Endothelial cell of umbilical vein (primary cell): ENCODE measurements at places on chromosomes 5 and 9. TPM values are rescaled to one million over a fixed set of nuclear protein-coding genes. Genes with fewer than 3 reads are reported as not detected.

Gene IER5L
- polyA plus RNA-seq = 5.3 and 9.2 TPM in 2 replicates

Gene ADAMTSL2
- not detected in 2 replicates for polyA plus RNA-seq

Gene DPYSL3
- polyA plus RNA-seq = 80.3 and 81.6 TPM in 2 replicates

Gene PDE8B
- polyA plus RNA-seq = not detected in 2 replicates

DNA sequence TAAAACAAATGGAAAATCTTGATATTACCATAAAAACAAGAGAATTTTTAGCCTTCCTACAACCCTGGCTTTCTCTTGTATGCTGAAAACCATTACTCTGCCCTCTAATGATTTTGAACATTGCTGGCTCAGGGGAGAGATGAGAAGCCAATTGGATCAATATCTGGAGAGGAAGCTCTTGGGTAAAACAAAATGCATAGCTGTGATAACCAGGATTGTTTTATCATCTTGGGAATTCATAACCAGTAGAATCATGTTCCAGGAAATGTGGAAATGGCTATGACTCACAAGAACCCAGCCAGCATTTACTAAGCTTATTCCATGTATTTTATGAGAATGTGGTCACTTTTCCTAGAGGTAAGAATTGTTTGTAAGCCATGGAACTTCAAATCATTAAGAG, 51.1 kb upstream of the CTNND2 start:
- no peaks in the 10 kb centered on the region for H3K27me3 ChIP-seq
- no peak for DNase-seq
- H3K4me3 ChIP-seq = no peak overlapping the region
- H3K36me3 ChIP-seq = no peaks in the 10 kb centered on the region
- no peaks in the 10 kb centered on the region for H3K4me1 ChIP-seq

DNA sequence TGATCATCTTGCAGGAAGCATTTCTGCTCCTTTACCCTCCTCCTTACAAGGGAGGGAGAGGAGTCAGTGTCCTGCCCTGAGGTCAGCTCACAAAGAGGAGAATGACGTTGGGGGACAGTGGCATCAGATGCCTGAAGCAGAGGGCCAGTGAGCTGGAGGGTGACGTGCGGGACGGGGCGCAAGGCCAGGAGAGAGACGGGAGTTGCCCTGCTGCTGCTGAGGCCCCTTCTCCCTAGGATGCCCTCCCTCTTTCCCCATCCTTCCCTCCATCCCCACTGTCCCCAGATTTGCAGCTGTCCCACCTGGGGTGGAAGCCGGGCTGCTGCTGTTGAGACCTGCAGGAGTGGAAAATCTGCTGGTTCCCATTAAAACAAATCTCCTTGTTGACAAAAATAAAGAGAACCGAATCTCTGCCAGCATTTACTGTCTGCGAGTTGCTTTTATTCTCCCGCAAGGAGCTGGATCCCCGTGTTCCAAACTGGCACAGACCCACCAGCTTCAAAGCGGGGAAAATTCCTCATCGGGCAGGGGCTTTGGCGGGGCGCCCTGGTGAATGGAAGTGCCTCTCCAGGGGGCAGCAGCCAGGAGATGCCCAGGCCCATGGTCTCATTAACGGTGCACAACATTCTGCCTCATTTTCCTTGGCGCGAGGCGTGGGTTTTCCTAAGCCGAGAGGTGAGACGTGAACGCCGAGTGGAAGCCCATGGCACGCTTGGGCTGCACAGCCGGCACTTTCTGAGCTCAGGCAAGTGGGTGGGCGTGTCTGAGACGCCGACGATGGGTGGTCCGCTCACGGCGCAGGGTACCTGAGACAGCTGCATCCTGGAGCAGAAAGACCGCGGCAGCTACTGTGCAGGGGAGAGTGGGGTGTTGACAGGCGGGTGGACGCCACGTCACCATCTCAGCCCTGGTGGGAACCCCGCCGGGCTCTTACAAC, 13.9 kb upstream of the COL5A1 start:
- DNase-seq = no peak
- no peak overlapping the region for H3K4me3 ChIP-seq
- H3K27me3 ChIP-seq = no peaks in the 10 kb centered on the region
- peaks cover 22% of the 10 kb centered on the region for H3K4me1 ChIP-seq
- H3K36me3 ChIP-seq = no peaks in the 10 kb centered on the region

GRCh38 chr9:124392871-124393460, 22.3 kb downstream of the PSMB7 start:
- DNase-seq = peak; percentile 75
- H3K4me1 ChIP-seq = peaks cover 34% of the 10 kb centered on the region
- H3K4me3 ChIP-seq = no peak overlapping the region
- H3K27me3 ChIP-seq = no peaks in the 10 kb centered on the region

DNA sequence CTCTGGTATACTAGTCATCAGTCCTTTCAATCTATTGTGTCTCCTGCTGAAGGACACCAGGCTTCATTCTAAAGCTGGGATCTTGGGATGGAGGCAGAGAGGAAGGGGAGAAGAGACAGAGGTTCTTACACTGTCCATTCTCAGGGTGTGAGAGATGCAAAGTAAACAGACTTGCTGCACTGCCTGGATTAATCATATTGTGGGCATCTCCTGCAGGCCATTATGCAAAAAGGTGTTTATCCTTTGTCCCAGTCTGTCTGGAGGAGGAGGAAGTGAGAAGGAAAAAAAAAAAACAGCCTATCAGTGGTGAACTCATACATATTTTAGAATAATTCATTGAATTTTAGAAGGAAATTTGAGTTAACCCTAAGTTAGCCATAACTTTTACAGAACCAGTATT, 92.9 kb upstream of the TNPO1 start:
- no peak for DNase-seq
- H3K27ac ChIP-seq = no peak overlapping the region
- no peaks in the 10 kb centered on the region for H3K4me1 ChIP-seq
- no peaks in the 10 kb centered on the region for H3K36me3 ChIP-seq
- peaks cover 4% of the 10 kb centered on the region for H3K27me3 ChIP-seq
- no peak overlapping the region for H3K4me3 ChIP-seq

DNA sequence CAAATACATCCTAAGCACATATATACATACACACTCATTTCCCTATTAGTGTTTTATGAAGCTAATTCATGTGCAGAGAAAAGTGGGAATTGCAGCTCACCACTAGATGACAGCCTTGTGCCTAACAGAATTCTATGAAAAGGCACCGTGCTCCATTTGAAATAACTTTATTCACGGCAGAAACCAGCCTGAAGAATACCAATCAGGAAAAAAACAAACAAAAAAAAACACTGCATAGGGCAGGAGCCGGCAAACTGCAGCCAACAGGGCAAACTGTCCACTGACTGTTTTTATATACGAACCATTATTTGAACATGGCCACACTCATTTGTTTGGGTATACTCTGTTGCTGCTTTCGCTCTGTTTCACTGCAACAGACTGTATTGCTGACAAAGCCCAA, 33.6 kb downstream of the ERMP1 start:
- H3K36me3 ChIP-seq = no peaks in the 10 kb centered on the region
- no peak overlapping the region for H3K4me3 ChIP-seq
- peaks cover 2% of the 10 kb centered on the region for H3K4me1 ChIP-seq
- H3K27me3 ChIP-seq = no peaks in the 10 kb centered on the region
- no peak overlapping the region for H3K27ac ChIP-seq

DNA sequence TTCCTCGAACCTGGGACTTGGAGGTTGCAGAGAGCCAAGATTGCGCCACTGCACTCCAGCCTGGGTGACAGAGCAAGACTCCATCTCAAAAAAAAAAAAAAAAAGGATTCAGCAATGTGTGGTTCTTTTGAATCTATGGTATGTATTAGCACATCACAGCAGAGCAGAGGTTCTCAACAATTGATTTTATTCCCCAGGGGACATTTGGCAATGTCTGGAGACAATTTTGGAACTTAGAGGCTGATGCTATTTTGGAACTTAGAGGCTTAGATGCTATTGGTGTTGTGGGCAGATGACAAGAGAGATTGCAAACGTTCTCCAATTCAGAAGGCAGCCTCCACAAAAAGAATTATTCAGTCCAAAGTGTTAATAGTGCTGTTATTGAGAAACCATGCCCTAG, 115.2 kb downstream of the TMC1 start:
- no peak overlapping the region for H3K27ac ChIP-seq
- H3K4me3 ChIP-seq = no peak overlapping the region
- H3K27me3 ChIP-seq = no peaks in the 10 kb centered on the region
- H3K36me3 ChIP-seq = no peaks in the 10 kb centered on the region
- DNase-seq = no peak

- no peak overlapping the region for H3K4me3 ChIP-seq
- H3K27ac ChIP-seq = no peak overlapping the region
- H3K27me3 ChIP-seq = peaks cover 1% of the 10 kb centered on the region
- no peak for DNase-seq
- no peaks in the 10 kb centered on the region for H3K36me3 ChIP-seq
- H3K4me1 ChIP-seq = no peaks in the 10 kb centered on the region
These were observed 34.7 kb downstream of the CAPSL start for GRCh38 chr5:35903631-35904203.

DNA sequence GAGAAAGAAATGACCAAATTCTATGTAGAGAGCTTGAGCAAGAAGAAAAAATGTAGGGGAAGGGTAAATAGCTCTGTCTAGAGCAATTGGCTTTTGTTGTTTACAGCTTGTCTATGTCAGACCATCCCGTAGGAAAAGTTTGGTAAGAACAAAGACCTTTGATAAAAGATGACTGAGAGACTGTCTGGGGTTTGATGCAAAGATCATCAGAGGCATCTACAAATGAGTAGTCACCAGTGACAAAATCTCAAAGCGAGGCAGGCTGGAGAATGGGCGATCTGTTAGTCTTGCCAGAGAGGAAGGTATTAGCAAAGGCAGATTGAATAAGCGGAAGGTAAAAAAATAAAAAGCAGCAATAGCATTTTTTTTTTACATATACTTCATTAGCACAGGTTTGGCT, 125.0 kb upstream of the RASGRF2 start:
- H3K27me3 ChIP-seq = no peaks in the 10 kb centered on the region
- no peak overlapping the region for H3K27ac ChIP-seq
- H3K36me3 ChIP-seq = no peaks in the 10 kb centered on the region
